ENCODE measurements at places on chromosomes 6 and 20. TPM values are rescaled to one million over a fixed set of nuclear protein-coding genes. Genes with fewer than 3 reads are reported as not detected.
A peak's percentile ranks its signal among the peaks of the same experiment; 100 is the strongest.

GRCh38 chr6:3414327-3415081 lies 42.3 kb downstream of the SLC22A23 start:
- no peaks in the 10 kb centered on the region for H3K36me3 ChIP-seq
- peaks cover 23% of the 10 kb centered on the region for H3K4me1 ChIP-seq
- H3K27ac ChIP-seq: no peak overlapping the region
- no peak overlapping the region for H3K4me3 ChIP-seq
- H3K27me3 ChIP-seq: no peaks in the 10 kb centered on the region
- no peak for DNase-seq

DNA sequence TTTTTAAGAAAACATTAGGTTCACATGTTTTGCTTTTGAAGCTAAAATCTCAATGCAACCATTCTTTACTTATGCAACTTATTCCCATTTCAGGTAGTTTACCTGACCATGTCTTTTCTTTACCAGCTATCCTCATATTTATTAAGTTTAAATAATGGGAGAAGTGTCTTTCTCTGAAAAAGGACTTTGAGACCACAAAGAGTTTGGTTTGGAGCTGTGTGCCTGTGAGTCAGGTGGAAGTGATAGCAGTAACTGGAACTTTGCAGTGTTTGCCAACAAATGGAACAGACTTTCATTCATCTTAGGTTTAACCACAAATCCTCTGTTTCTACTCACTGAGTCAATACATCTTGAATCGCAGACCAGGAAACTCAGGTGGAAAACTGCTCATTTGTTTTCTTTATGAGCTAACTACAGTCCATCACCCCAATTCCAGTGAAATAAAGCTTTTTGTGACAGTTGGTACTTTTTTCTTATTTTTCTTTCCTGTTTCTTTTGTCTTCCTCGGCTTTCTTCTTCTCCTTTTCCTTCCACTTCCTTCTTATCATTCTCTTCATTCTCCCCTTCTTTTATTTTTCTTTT lies 148.3 kb upstream of the RIN2 start:
- H3K36me3 ChIP-seq: no peaks in the 10 kb centered on the region
- peak overlapping the region; percentile 66 for H3K27ac ChIP-seq
- no peak overlapping the region for H3K4me3 ChIP-seq

EEF1A2 gene
- total RNA-seq: 20.5 TPM

RIMS1 gene
- total RNA-seq: 3.4 TPM

FKBP1C gene
- 0.59 TPM for total RNA-seq

RAD21L1 gene
- not detected for total RNA-seq

GRCh38 chr6:137981758-137982157 lies 114.7 kb downstream of the TNFAIP3 start:
- H3K27me3 ChIP-seq: no peaks in the 10 kb centered on the region
- H3K4me3 ChIP-seq: no peak overlapping the region
- no peak for DNase-seq
- no peaks in the 10 kb centered on the region for H3K4me1 ChIP-seq

DSN1 gene
- 2.2 TPM for total RNA-seq

- no peaks in the 10 kb centered on the region for H3K4me1 ChIP-seq
- no peaks in the 10 kb centered on the region for H3K27me3 ChIP-seq
- H3K27ac ChIP-seq: no peak within 1 kb of the TSS
- DNase-seq: no peak
Measured at GRCh38 chr20:23086056-23086566, at the start of gene CD93. CD93 (minus strand) TSS chr20:23086324; CDS start chr20:23086192, 132 bp downstream.

DNA sequence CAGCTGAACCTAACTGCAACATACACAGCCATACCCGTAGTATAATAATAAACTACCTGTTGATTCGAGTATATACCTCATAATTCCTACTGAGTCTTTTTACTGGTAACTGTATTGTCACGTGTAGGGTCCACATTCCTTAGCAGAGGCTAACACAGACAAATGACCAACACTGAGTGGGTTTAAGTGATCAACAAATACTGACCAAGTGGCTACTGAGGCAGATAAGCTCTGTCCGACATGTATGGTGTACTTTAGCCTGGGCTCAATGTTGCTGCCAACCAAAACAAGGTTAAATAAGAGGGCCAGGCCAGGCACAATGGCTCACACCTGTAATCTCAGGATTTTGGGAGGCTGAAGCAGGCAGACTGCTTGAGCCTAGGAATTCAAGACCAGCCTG lies 12.7 kb downstream of the ELOVL5 start:
- no peak for DNase-seq
- no peaks in the 10 kb centered on the region for H3K4me1 ChIP-seq
- H3K4me3 ChIP-seq: no peak overlapping the region
- no peaks in the 10 kb centered on the region for H3K27me3 ChIP-seq

DNA sequence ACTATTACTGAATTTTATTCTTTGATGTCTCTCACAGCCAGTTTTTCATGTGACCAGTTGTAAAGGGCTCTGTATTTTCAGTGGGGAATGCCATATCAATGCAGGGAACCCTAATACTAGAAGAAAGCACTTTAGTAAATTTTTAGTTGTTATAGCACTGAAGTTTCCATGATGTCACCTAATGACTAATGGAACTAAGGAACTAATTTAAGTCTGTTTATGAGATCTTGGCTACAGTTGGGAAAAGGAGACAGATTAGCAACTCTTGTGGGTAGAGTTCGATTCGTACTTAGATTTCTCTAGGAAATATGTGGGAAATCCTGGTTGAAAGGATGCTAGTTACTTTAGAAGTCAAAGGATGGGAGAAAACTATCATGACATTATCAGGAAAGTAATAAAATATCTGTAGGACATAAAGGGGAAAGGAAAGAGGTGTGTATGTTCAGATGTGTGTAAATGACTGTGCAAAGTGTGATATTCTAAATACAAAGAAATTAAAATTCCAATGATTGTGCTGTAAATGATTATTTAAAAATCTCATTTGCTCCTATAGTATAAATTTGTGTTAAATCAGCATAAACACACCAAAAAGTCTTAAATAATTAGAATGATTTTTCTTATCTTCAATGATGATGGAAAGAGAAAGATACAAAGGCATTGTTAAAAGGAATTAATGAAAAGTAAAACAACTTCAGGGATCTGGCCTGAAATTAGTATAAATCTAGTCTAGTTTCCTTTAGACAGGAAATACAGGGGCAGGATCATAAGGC lies 103.4 kb downstream of the LRRC1 start:
- H3K36me3 ChIP-seq: no peaks in the 10 kb centered on the region
- peaks cover 3% of the 10 kb centered on the region for H3K4me1 ChIP-seq
- no peaks in the 10 kb centered on the region for H3K27me3 ChIP-seq
- no peak overlapping the region for H3K27ac ChIP-seq
- H3K4me3 ChIP-seq: no peak overlapping the region
- DNase-seq: no peak

SLC25A27 gene
- 15.4 TPM for total RNA-seq

NMBR gene
- total RNA-seq: not detected

- H3K27ac ChIP-seq: no peak overlapping the region
- no peak overlapping the region for H3K4me3 ChIP-seq
- H3K4me1 ChIP-seq: no peaks in the 10 kb centered on the region
- H3K27me3 ChIP-seq: no peaks in the 10 kb centered on the region
- peak; percentile 57 for DNase-seq
Measured at GRCh38 chr6:1436334-1437306, 47.2 kb downstream of the FOXF2 start.

DNA sequence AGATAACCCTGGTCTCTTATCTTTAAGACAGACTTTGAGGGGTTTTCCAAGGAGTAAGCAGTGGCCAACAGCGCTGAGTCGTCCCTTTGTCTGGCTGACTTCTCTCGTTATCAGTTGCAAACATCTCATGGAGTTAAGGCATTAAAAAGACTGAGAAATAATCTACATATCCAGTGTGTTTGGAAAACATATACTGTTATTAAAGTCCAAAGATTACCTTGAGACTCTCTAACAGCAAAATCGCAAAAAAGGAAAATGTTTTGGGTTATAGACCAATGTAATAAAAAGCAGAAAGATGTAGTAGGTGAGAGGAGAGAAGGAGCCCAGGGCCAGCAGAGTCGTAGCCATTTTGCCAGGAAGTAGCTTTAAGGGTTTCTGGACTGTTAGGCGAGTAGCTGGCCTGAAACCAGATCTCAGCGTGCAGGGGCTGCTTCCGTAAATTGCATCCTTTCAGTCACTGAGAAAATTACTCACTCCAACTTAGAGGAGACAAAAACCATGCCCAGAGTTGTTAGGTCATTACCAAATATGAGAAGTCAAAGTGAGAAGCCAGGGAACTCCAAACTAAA lies 24.6 kb downstream of the MYLK4 start:
- H3K4me3 ChIP-seq: no peak overlapping the region
- DNase-seq: no peak
- no peak overlapping the region for H3K27ac ChIP-seq
- no peaks in the 10 kb centered on the region for H3K4me1 ChIP-seq
- no peaks in the 10 kb centered on the region for H3K36me3 ChIP-seq

NOX3 gene
- not detected for total RNA-seq

GRCh38 chr20:3731944-3732326 lies 550 bp upstream of the HSPA12B start:
- H3K27me3 ChIP-seq: no peaks in the 10 kb centered on the region
- H3K36me3 ChIP-seq: no peaks in the 10 kb centered on the region
- H3K4me1 ChIP-seq: peaks cover 2% of the 10 kb centered on the region
- no peak for DNase-seq
- no peak overlapping the region for H3K27ac ChIP-seq
- no peak overlapping the region for H3K4me3 ChIP-seq

DNA sequence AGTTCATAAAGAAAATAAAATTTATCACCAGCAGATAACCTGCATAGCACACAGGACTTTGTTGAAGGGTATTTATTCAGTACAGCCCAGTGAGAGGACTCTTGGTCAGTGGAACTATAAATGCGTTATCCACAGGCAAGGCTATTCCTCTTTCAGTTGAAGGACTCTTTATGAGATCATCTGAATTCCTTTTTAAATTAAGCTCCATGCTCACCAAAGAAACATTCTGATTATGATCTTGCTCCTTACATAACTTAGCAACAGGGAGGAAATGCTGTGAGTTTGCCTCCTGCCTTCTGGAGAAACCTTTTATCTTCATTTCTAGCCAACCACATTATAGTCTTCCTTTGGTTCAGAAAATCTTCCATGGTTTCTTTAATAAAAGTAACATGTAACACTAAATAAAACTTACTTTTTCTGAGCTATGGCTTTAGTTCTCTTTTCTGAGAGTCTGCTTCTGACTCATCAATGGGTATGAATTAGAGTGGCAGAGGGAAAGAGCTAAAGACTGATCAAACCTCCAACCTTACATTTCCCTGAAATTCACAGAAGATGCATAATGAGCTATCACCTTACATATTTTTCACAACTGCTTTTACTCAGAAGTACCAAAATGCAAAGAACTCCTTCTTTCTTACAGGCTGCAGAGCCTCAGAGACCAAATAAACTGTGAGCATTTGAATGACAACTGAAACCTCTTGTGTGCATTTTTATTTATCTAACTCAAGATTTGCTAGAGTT lies 267.2 kb downstream of the ADGRG6 start:
- H3K4me3 ChIP-seq: no peak overlapping the region
- no peaks in the 10 kb centered on the region for H3K4me1 ChIP-seq
- H3K27me3 ChIP-seq: no peaks in the 10 kb centered on the region
- H3K27ac ChIP-seq: no peak overlapping the region
- DNase-seq: no peak

SRMS gene
- not detected for total RNA-seq

GRCh38 chr6:144824018-144824417 lies 538.9 kb downstream of the UTRN start:
- peaks cover 11% of the 10 kb centered on the region for H3K36me3 ChIP-seq
- DNase-seq: no peak
- H3K27me3 ChIP-seq: no peaks in the 10 kb centered on the region
- H3K4me3 ChIP-seq: no peak overlapping the region
- no peak overlapping the region for H3K27ac ChIP-seq

TRIM40 gene
- not detected for total RNA-seq

ELOVL4 gene
- 0.40 TPM for total RNA-seq

GNAS-AS1 gene
- 0.61 TPM for total RNA-seq

LGSN gene
- 0.52 TPM for total RNA-seq

HLA-DMA gene
- 13.0 TPM for total RNA-seq

GRCh38 chr6:166786704-166787293 lies 159.7 kb upstream of the RPS6KA2 start:
- H3K4me3 ChIP-seq: no peak overlapping the region
- DNase-seq: no peak
- H3K36me3 ChIP-seq: no peaks in the 10 kb centered on the region
- H3K27ac ChIP-seq: no peak overlapping the region
- H3K4me1 ChIP-seq: no peaks in the 10 kb centered on the region
- H3K27me3 ChIP-seq: no peaks in the 10 kb centered on the region

ZNF311 gene
- total RNA-seq: 0.32 TPM

DNA sequence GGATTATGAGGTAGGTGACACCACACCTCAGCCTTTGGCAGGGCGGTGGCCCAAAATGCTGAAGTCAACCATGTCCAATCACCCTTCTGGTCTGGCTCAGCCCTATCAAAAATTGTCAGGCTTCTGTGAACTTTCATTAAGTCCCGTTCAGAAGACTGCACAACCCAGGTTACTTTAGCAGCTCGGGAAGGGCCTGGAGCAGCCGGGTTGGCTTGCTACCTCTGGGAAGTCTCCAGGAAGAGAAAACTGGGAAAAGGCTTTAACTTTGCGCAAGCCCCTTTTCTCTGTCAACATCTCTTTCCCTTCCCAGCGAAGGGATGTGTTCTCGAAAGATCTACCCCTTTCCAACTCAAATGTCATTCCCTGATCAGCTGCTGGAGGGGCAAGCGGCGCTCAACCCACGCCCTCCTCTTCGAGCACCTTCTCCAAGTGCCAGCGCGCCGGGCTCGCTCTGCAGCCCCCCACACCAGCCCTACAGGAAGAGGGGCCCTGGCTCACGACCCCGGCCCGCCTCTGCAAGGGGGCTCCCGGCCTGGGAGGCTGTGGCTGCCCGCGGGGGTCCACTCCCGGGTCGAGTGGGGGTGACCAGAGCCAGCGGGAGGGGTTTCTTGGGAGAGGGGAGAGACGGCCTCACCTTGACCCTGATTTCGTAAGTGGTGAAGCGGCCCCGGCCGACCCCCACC lies 573 bp downstream of the SNX3 start:
- H3K4me3 ChIP-seq: peak overlapping the region; percentile 89
- H3K27ac ChIP-seq: peak overlapping the region; percentile 87
- H3K4me1 ChIP-seq: no peaks in the 10 kb centered on the region
- H3K36me3 ChIP-seq: no peaks in the 10 kb centered on the region

DNA sequence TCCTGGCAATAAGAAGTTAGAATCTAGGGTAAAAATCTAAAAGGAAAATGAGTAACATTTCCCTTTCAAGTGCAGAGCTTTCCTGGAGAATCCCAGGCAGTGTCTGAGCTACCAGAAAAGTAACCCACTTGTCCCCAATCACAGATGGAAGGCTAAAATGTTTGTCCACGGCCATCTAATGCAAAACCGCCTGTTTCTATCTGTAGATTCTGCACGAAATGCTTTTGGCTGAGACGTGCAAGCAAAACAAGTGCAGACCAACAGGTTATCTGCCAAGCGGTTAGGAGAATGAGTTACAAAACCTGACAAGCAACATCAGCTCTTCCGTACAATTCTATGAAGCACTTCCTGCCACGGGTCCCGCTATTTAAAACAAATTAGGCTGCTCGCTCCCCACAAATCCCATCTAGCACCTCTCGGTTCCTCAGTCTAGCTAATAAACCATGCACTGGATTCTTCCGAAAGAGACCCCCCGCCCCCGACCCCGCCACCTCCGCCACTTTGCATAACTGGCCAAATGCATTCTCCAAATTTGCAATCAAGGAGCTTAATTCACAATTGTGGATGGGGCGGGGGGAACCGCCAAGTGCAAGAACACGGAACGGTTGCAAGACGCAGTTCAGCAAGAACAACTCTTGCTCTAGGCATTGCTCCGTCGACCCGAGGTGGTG lies 1.4 kb downstream of the ELOVL5 start:
- no peaks in the 10 kb centered on the region for H3K36me3 ChIP-seq
- no peaks in the 10 kb centered on the region for H3K4me1 ChIP-seq
- no peaks in the 10 kb centered on the region for H3K27me3 ChIP-seq
- no peak for DNase-seq
- peak overlapping the region; percentile 93 for H3K4me3 ChIP-seq
